ENCODE measurements at places on chromosomes 2 and 18.

DNA sequence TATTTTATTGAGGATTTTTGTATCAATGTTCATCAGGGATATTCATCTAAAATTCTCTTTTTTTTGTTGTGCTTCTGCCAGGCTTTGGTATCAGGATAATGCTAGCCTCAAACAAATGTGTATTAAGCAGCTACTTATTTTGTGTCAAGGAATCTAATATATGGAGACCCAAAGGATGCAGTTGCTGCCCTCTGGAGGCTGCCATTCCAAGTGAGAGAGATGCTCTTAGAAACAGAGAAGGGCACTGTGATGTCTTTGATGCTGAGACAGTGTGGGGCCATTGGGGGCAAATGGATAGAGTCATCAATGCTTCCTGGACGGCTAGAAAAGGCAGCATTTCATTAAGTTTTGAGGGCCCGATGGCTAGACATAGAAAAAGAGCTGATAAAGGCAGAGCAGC, 292.6 kb downstream of the SETBP1 start:
- no peak for DNase-seq

DNA sequence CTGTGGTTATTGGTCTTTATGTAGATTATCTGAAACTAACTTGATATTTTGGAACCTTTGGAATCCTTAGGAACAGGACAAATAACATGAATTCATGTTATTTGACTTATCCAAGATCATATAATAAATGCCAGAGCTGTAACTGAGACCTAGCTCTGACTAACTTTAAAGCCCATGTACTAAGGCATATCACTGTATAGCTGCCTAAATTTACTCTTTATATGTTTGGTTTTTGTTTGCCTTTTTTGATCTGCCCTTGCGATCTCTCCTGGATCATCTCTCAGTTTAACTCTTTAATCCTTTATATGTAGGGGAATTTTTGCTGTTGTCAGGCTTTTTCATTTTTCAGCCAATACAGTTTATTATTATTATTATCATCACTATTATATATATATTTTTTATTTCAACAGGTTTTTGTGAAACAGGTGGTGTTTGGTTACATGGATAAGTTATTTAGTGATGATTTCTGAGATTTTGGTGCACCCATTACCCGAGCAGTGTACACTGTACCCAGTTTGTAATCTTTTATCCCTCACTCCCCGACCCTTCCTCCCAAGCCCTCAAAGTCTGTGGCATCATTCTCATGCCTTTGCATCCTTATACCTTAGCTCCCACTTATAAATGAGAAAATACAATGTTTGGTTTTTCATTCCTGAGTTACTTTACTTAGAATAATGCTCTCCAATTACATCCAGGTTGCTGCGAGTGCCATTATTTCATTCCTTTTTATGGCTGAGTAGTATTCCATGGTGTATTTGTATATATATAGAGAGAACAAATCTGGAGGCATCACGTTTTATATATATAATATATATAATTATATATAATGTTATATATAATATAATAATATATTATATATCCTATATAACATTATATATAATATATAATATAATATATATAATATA, 48.9 kb downstream of the APLF start:
- no peak for DNase-seq

- peak; percentile 53 for DNase-seq
These were observed 11.6 kb downstream of the RAMP1 start for GRCh38 chr2:237870754-237871651.

DNA sequence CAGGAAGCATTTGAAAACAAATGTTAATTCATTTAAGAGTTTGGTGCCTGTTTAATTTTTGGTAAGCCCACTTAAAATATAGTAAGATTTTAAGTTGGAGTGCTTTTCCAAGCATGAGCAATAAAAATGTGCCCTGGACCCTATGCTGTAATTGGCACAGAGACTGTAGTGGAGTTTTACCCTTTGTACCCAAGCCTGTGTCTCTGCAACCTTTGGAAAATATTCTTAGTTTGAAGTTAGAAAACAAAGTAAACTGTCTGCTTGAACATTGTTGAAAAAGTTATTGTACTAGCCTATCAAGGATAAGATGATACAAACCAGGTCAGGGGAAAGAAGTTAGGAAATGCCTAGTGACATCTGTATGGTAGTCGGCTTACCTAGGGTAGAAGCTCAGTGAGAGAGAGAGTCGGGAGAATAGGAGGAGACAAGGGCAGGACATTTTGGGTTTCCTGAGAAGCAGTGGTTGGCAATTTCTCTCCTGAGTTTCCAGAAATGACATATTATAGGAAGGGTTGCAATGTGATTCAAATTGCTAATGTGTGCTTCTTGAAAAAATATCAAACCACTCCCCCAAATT, 66.5 kb downstream of the CCDC85A start:
- no peak for DNase-seq

GRCh38 chr18:78965917-78966792, 13.5 kb upstream of the SALL3 start:
- no peak for DNase-seq

DNA sequence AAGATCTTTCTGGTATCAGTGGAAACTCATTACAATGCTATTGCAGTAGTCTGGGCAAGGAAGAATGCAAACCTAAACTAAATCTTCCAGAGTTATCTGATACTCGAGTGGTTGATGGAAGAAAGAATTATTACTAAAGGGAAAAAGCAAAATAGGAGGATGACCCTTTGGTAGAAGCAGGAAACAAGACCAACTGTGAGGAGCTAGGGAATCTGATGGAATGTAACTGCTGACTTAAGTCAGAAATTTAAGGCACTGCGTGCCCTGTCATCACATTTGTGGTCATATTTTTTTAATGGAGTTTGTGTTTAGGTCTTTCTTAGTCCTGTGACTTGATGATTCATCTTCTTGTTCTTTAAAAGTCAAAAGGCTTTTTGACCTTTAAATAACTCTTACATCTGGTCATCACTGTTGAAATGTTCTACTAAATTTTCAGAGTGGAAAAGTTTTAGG, 36.5 kb upstream of the ARMC9 start:
- DNase-seq = no peak

DNA sequence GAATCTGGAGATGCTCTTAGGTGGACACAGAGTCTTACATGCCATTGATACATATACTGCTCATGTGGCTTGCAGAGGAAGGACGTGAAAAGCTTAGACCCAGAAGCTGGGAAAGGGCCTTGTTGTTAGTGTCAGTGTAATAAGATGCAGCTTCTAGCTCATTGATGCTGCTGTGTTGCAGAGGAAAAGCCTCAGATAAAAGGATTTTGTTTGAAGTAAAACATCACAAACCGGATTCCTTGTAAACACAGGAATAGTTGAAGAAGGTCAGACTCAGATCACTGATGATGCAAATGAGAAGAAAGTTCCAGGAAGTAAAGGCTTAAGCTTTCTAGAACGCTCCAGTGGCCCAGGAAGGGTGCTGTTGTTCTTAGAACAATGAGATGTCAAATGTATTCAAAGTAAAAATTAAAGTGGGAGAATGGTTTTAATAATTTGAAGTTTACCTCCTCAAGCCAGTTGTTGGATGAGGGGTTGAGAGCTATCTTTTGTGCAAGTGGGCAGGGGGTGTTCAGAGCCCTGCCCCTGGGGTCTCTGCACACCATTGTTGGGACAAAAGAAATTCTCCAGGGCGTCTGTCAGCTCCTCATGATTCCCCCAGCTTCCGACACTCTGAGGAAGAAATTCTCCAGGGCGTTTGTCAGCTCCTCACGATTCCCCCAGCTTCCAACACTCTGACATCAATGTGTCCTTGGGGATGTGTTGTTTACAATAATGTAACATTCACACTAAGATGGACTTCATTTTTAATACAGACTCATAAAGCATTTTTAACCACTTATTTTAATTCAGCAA, 61.3 kb upstream of the CHMP1B start:
- no peak for DNase-seq

DNA sequence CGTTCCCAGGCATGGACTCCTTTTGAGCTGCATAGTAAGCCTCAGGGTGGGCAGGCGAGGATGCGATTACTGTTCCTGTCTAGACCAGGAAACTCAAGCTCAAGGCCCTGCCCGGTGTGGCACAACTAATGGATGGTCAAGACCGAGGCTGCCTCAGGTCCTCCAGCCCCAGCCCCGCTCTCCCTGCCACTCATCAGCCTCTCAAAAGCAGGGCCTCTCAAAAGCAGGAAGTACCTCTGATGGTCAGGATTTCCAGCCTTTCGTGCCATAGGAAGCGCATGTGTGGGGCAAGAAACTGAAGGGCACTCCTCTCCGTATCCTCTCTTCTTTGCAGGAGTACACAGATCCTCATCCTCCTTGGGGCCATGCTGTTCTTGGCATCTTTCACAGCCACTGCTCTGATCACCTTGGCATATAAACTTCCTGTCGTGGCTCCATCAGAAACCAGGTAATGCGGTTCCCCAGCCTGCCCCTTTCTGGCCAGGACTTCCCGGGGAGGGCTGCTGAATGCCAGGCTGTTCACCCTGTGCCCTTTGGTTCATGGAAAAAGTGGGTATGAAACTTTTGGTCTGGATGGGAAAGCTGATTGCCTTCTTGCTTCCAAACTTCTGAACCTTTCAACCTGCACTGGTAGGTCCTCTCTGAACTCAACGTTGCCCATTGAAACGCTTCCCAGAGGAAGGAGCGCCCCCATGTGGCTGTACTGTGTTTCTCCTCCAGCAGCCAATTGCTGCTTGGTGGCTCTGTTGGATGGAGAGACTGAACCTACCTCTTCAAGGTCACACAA, 82.8 kb upstream of the SEC11C start:
- peak; percentile 69 for DNase-seq

DNA sequence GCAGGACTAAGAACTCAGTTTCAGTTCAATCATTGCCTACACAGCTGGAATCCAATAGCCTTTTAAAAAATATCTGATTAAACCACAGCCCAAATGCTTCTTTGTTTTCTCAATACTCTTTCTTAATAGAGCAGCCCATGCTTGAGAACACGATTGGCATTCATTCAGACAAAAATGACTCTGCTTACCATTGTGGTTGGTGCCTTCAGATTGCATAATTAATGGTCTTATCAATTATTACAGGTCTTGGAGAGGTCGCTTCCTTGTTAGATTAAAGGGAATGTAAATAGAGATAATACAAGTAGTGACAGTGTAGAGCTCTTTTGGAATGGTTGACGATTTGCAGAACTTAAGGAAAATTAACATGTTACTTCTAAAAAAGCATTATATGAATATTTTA, 107.2 kb downstream of the RNF152 start:
- no peak for DNase-seq

- no peak for DNase-seq
These were observed 220.1 kb downstream of the HAUS1 start for GRCh38 chr18:46324087-46324955.

- no peak for DNase-seq
These were observed 70.6 kb downstream of the SH3YL1 start for GRCh38 chr2:193141-193671.

GRCh38 chr2:49110571-49110970, 43.7 kb downstream of the FSHR start:
- peak; percentile 11 for DNase-seq

- DNase-seq = no peak
These were observed 7.7 kb upstream of the STK39 start for GRCh38 chr2:168255103-168255502.

- no peak for DNase-seq
These were observed 205.5 kb upstream of the MYT1L start for GRCh38 chr2:2536416-2537056.

- DNase-seq = no peak
These were observed 1594.5 kb upstream of the PIK3C3 start for GRCh38 chr18:40360558-40360957.

GRCh38 chr2:160345071-160345764, 145.1 kb upstream of the ITGB6 start:
- DNase-seq = no peak

DNA sequence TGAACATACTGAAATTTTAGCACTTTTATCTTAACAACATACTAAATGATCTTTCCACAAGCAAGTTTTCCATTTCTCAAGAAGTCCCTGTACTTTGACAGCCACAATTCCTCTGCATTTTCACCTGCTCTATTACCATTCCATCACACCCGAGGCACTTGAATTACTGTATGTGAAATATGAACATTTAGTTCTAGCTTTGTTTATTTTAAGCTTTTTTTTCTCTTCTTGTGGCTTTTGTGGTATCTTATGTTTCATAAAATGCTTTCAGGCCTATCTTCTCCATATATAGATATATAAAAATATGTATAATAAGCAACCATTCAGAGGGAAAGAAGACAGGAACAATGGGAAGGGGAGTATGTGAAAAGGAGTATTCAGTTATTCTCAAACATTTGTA, 693.9 kb downstream of the SATB2 start:
- no peak for DNase-seq

GRCh38 chr2:224807153-224807964, 91.2 kb upstream of the CCDC195 start:
- DNase-seq = no peak

GRCh38 chr18:62963507-62963906, 248.2 kb downstream of the PHLPP1 start:
- DNase-seq = no peak

DNA sequence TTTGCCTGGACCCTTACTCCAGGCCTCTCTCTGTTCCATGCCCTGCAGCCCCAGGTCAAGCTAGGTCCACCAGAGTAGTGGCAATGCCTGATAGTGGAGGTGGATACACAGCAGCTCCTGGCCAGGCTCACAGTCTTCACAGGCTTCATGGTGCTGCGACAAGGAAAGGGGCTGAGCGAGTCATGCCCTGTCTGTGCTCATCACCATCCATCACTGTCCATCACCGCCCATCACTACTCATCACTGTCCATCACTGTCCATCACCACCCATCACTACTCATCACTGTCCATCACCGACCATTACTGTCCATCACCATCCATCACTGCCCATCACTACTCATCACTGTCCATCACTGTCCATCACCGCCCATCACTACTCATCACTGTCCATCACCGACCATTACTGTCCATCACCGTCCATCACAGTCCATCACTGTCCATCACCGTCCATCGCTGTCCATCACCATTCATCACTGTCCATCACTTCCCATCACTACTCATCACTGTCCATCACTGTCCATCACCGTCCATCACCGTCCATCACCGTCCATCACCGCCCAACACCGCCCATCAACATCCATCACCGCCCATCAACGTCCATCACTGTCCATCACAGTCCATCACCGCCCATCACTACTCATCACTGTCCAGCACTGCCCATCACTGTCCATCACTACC, 57.1 kb upstream of the OTOS start:
- no peak for DNase-seq

DNA sequence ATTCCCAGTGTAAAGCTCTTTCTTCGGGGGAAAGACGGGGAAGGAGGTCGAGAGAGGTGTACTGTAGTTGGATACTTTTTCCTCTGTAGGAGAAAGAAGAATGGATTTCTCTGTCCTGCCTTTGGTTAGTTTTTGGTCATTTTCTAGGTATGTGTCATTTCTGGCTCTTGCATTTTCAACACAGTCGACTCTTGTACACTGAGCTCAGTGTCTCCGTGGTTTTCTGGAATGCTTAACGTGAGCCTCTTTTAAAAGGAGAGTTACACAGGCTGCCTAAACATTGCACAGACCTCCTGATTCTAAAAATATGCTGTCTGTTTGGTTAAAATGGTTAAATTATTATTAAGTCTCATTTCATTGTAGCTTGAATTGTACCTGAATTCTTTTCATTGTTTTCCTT, 21.8 kb upstream of the GLS start:
- DNase-seq = no peak

- peak; percentile 57 for DNase-seq
These were observed 93.5 kb upstream of the NDUFV2 start for GRCh38 chr18:9008709-9009635.

- DNase-seq = no peak
These were observed 338.0 kb downstream of the TNS1 start for GRCh38 chr2:217664761-217665160.

- DNase-seq = no peak
These were observed 754.2 kb upstream of the ID2 start for GRCh38 chr2:7927691-7928090.

GRCh38 chr2:45758018-45758417, 106.5 kb downstream of the PRKCE start:
- DNase-seq = no peak

GRCh38 chr2:204234879-204235278, 298.3 kb downstream of the ICOS start:
- no peak for DNase-seq
